ENCODE measurements at places on chromosomes 3 and 15.
A peak's percentile ranks its signal among the peaks of the same experiment; 100 is the strongest.

GRCh38 chr15:63915209-63915872 is 81.6 kb upstream of the HERC1 start:
- no peak for DNase-seq

DNA sequence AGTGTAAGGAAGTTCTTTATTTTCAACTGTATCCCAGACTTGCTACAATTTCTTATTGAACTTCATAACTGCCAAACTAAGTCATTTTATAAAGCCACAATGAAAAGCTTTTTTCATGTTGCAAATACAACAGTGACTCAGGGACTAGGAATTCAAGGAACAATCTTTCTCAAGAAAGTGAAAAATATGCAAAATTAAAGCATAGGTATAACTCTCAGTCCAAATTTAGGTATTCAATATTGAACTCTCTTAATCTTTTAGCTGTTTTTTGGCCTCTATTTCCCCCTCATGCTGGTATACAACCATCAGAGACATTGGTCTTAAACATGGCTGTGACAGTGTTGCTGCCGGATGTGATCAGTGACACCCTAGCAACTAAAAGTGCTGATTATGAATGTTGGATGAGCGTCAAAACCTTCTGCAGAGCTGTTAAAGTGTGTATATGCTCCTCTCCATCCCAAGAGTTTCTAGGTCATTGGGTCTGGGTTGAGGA is 476.9 kb downstream of the ZNF385D start:
- no peak for DNase-seq

DNA sequence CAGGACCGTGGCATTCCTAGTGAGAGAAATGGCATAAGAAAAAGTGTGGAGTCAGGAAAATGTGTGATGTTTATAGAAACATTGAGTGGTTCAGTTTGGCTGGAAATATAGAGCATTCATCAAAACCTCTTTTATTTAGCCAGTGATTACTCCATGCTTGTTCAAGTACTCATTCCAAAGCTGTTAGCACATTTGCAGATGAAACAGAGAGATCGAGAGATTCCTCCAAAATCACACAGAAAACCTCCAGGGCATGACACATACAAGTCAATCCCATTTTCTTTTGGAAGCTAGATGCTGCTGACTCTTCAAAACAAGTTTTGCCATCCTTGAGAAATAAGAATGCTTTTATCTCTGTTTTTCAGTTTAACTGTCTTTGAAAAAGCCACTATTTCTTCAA is 11.5 kb upstream of the MB21D2 start:
- DNase-seq: no peak

- DNase-seq: no peak
Observed at GRCh38 chr3:11287404-11287803, 15.2 kb downstream of the ATG7 start.

GRCh38 chr15:76274821-76275220 is 36.4 kb downstream of the ETFA start:
- no peak for DNase-seq

DNA sequence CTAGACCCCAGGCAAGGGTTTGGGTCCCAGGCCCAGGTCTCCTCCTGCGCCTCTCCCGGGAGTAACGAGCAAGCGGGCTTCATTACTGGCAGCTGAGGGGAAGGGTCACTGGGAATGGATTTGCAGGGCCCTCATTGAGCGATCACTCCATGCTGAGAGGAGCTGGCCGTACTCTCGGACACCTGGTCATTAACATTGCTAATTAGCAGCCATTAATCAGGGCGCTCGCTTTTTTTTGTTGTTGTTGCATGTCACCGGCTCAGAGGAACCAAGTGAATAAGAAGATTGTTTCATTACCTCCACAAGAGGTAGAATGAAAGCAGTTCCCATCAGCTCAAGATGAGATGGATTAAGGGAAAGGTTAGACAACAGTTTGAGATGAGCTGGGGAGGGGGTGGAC is 293.0 kb upstream of the ATP11B start:
- no peak for DNase-seq

- DNase-seq: no peak
Observed at GRCh38 chr15:64740311-64741170, 34.8 kb downstream of the RBPMS2 start.

GRCh38 chr3:113002679-113003078 is 11.9 kb downstream of the GTPBP8 start:
- DNase-seq: peak; percentile 51

- DNase-seq: no peak
Observed at GRCh38 chr3:135023996-135024658, 229.1 kb downstream of the EPHB1 start.

GRCh38 chr3:36777424-36778218 is 13.3 kb upstream of the DCLK3 start:
- DNase-seq: no peak

GRCh38 chr3:88150806-88151205 is 1.0 kb downstream of the C3orf38 start:
- DNase-seq: no peak

GRCh38 chr3:57221883-57222282 is 5.6 kb upstream of the APPL1 start:
- DNase-seq: no peak

DNA sequence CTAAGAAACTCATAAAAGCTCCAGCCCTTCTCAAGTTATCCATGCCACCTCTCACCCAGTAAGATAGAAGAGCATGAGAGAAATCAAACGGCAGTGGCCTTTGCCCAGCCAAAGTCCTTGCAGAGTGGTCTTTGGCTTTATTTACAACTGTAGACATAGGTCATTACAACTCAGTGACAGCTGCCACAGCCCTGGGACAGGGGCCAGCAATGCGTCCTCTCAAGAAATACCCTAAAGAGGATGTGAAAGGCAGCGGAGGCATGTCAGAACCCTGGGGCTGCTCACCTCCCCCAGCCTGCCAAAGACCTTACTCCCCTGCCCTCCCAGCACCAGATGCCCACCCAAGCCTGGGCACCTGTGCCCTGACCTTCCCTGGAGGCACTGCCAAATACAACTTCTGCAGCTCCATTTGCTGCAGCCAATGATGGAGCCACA is 6.3 kb downstream of the ACAA1 start:
- no peak for DNase-seq

GRCh38 chr3:71227270-71227661 is 356.3 kb downstream of the FOXP1 start:
- peak; percentile 15 for DNase-seq

GRCh38 chr15:52284164-52284563 is 11.4 kb downstream of the MYO5C start:
- DNase-seq: no peak
